8988T (cell line): ENCODE measurements at places on chromosomes 7 and 10.

DNA sequence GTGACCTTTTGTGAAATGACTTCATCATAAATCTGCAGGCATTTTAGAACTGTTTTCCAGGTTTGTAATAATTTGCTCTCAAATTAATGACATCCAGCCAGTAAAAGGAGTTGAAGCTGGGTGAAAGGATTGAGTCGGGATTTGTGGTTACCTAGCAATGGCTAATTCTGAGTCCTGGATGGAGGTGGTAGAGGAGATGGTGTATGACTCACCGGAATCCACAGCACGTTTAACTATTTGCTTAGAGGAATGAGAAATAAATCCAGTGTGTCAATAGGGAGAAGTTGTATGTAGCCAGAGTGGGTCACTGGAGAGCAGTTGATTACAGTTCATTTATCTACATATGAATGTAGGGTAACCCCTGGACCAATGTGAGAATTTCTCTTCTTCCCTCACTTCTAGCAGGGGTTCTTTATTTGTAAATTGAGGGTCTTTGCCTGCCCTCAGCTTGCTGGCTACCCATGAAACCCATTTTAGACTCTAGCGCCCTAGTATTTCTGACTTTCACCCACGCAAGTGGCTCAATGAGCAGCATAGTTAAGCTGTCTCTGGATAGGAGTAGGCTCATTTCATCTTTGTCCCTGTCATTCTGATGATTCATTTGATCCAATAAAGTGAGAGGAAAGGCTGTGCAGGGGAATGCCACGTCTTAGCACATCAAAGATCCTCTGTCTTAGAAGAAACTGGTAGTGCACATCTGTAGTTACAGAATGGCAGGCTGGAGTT, 547.8 kb downstream of the SORCS3 start:
- no peak for DNase-seq

- no peak for DNase-seq
Observed at GRCh38 chr7:7257899-7258692, 75.8 kb downstream of the C1GALT1 start.

- no peak for DNase-seq
Observed at GRCh38 chr10:110356628-110357245, 52.0 kb upstream of the SMNDC1 start.

GRCh38 chr10:123139521-123140163, 3.9 kb downstream of the HMX3 start:
- DNase-seq = no peak

DNA sequence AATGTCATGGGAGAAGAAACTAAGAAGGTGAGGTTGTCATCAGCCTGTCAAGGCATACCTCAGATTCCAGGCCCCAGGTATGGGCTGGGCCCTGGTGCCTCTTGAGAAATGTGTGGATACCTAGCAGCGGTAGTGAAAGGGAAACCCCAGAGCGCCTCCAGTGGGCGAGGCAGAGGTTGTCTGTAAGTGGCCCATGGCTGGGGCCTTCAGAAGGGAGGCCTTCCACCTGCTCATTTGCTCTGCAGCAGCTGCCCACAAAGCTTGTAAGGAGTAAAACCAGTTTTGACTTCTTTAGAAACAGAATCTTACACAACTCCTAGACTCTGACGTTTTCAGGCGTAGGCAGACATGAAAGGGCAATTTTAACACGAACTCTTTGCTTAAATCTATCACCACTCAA, 509.9 kb downstream of the PARD3 start:
- peak; percentile 30 for DNase-seq

DNA sequence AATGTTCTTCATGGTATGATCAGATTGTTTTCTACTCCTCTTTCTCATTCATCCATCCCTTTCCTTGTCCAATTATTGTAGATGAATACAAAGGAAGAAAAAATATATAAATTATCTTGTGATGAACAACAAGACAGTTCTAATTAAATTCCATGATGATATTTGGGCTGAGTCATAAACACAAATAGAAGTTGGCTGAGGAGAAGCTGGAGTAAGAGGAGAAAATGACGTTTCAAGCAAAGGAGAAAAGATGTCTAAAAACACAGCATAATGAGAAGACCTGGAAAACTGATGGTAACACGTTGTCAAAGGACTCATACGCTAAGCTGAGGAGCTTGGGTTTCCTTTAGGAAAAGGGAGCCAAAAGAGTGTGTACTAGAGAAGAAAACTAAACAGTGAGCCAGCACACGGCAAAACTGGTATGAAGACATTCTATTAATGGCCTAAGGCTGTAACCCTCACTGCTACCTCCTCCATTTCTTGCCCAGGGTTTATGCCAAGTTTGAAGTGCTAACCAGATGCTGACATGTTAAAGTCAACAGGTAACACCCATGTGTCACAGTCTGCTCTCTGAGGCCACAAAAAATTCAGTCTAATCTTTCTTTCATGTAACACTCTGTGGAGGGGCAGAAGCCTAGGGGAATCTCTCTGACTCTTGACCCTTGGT, 26.1 kb downstream of the ZFAND4 start:
- no peak for DNase-seq

GRCh38 chr7:134690016-134690415, 43.4 kb downstream of the BPGM start:
- no peak for DNase-seq

GRCh38 chr10:17228091-17229015, at the start of gene VIM:
VIM (plus strand) TSS chr10:17228241; CDS start chr10:17229423, 1,182 bp downstream.
- DNase-seq = peak; percentile 49
